Heart left ventricle (tissue), 16 donors: ENCODE measurements at places on chromosomes 5 and 9. TPM values are rescaled to one million over a fixed set of nuclear protein-coding genes. Genes with fewer than 3 reads are reported as not detected.

Gene PDE8B
- total RNA-seq, result 3.0 TPM

- DNase-seq, result no peak
Measured at GRCh38 chr5:2131196-2131595, 248.5 kb upstream of the IRX4 start.

GRCh38 chr5:60492958-60493357 lies 207.0 kb downstream of the DEPDC1B start:
- DNase-seq, result no peak

DNA sequence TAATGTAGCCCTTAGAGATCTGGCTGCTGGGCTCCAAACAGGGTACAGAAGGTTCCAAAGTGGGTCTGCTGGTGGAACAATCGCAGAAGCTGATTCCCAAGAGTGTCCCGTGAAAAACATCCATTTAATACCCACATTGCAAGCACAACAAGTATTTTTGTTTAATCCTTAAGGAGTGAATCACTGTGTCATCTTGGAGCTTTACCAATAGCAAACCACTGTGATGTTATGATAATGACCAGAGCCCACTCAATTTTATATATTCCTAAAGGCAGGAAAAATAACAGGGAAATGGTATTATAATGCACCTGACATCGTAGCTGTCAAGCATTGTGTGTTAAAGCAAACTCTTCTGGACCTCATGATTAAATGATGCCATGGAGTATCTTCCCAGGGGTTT lies 291.9 kb downstream of the FBXL7 start:
- no peak for DNase-seq

Gene PDGFRB
- total RNA-seq, result 31.2 TPM

- DNase-seq, result no peak
Measured at GRCh38 chr9:133201424-133202144, 7.5 kb downstream of the OBP2B start.

Gene INSYN2B
- not detected for total RNA-seq

DNA sequence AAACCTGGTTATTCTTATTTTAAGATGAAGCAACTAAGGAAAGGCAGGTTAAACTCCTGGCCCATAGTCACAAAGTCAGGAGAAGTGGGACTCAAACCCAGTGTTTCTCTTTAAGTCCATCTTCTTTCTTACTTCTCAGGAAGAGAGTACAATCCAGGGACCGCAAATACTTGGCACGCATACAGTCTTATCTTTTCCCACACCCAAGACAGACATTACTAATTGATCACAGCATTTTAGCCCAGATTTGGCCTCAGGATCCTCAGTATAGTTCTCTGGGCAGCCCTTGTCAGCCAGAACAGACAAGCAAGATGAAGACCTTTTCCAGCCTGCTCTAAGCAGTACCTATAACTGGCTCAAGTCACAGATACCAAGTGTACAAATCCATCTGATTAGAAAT lies 125.5 kb upstream of the RAI14 start:
- no peak for DNase-seq

DNA sequence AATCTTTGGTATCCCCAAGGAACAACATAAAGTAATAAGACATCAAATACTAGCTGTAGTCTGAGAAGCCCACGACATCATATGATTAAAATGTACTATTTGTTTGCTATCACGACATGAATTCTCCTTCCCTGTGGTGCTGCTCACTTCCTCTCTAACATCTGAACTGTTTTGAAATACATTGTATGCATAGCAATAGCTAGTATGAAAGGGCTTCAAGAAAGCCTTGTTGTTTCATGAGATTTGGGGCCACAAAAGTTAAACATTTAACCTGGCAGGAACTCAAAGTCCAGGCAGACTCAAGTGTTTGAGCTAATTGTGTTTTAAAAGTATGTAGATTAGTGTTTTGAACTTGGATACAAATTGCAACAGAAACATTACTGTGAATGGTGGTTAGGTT lies 237.4 kb upstream of the PTGER4 start:
- DNase-seq, result no peak

GRCh38 chr9:110744715-110745384 lies 76.3 kb downstream of the MUSK start:
- DNase-seq, result no peak

Gene SLC45A2
- total RNA-seq, result not detected
